ENCODE measurements at places on chromosomes 16 and 17. TPM values are rescaled to one million over a fixed set of nuclear protein-coding genes. Genes with fewer than 3 reads are reported as not detected.

Gene G6PC1
- polyA plus RNA-seq, result not detected

Gene ZSCAN10
- polyA plus RNA-seq, result not detected

Gene AMFR
- 68.9 TPM for polyA plus RNA-seq

Gene CSH2
- not detected for polyA plus RNA-seq

Gene LGALS9B
- not detected for polyA plus RNA-seq

Gene CACNG5
- polyA plus RNA-seq, result 0.09 TPM

Gene USP6
- polyA plus RNA-seq, result 0.04 TPM

Gene SLC4A1
- polyA plus RNA-seq, result not detected

Gene PDIA2
- polyA plus RNA-seq, result 0.52 TPM

Gene CDH5
- not detected for polyA plus RNA-seq

Gene C1QTNF8
- polyA plus RNA-seq, result not detected

Gene SPATA20
- 96.1 TPM for polyA plus RNA-seq

Gene CTF1
- 0.16 TPM for polyA plus RNA-seq

Gene MT4
- not detected for polyA plus RNA-seq

Gene INO80E
- 85.4 TPM for polyA plus RNA-seq

Gene KRT33A
- not detected for polyA plus RNA-seq

Gene PRSS8
- 0.21 TPM for polyA plus RNA-seq

Gene KRTAP1-1
- not detected for polyA plus RNA-seq

Gene PLA2G10
- polyA plus RNA-seq, result 0.37 TPM

Gene CBFA2T3
- polyA plus RNA-seq, result 0.34 TPM

Gene CPSF4L
- polyA plus RNA-seq, result not detected

Gene SHBG
- polyA plus RNA-seq, result 0.63 TPM
